ENCODE measurements at places on chromosomes 3 and 15. TPM values are rescaled to one million over a fixed set of nuclear protein-coding genes. Genes with fewer than 3 reads are reported as not detected.

- DNase-seq = no peak
- no peak overlapping the region for H3K27ac ChIP-seq
- H3K36me3 ChIP-seq = no peaks in the 10 kb centered on the region
- no peaks in the 10 kb centered on the region for H3K4me1 ChIP-seq
Observed at GRCh38 chr3:2652386-2652785, 457.8 kb downstream of the IL5RA start.

DNA sequence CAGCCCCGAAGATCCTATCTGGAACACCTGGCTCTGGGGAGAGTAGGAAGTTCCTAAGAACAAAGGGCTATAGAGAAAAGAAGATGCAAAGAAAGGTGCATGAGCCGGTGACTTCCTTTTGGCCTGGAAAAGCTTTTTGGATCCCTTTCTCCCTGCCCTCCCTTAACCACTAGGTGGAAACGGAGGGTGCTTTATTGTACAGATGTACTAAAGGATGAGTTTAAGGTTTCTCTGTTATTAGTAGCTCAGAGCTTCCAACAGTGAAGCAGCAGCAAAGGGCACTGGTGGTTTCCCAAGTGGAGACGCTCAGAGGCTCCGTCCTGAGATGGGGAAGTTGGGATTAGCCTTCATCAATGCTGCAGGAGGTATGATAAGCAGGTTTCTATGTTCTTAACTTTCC is 5.9 kb upstream of the ADGRG7 start:
- H3K27me3 ChIP-seq = no peaks in the 10 kb centered on the region
- no peak for DNase-seq
- no peaks in the 10 kb centered on the region for H3K36me3 ChIP-seq

DNA sequence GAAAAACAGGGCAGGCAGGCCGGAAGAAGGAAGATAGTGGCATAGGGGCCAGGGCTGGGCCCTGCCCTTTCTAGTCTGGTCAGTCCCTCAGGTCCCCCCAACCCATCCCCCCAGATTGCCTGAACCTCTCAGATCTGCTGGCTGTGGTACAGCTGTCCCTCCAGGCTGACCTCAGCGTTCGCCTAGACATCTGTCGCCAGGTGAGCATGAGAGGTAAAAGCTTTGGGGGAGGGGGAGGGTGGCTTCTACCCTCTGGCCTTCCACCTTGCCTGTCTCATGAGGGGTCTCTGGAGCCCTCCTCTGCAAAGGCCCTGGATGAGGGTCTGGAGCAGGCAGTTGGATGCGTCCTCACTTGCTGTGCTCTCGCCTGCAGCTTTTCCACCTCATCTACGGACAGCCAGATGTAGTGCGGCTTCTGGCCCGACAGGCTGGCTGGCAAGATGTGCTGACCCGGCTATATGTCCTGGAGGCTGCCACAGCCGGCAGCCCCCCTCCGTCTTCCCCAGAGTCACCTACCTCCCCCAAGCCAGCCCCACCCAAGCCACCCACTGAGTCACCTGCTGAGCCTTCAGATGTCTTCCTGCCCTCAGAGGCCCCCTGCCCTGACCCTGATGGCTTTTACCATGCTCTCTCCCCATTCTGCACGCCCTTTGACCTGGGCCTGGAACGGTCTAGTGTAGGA is 20.2 kb downstream of the NBEAL2 start:
- H3K4me3 ChIP-seq = no peak overlapping the region
- H3K27me3 ChIP-seq = no peaks in the 10 kb centered on the region
- H3K36me3 ChIP-seq = peaks cover 60% of the 10 kb centered on the region
- no peaks in the 10 kb centered on the region for H3K4me1 ChIP-seq

- DNase-seq = no peak
- H3K4me1 ChIP-seq = peaks cover 3% of the 10 kb centered on the region
- no peak overlapping the region for H3K4me3 ChIP-seq
- H3K27ac ChIP-seq = no peak overlapping the region
Observed at GRCh38 chr3:31743331-31744089, 210.8 kb downstream of the STT3B start.

PRSS50 gene
- 0.20 TPM for total RNA-seq

DNA sequence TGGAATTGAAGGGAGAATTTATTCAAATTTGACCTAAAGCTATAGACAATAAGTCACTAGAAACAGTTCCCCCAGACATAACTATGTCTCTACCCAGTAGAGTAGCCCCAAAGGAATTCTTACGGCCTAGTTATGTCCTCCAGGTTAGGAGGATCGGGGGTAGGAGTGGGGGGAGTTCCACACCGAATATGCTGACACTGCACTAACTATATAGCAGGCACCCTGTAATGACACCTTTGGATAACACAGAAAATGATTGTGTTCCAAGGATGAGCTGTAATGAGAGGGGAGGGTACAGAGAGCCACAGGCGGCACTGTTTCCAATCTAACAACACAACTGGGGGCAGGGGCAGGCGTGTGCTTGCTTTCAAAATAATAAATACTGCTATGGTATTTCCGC is 376.2 kb upstream of the RORA start:
- no peak for DNase-seq
- no peaks in the 10 kb centered on the region for H3K4me1 ChIP-seq
- no peaks in the 10 kb centered on the region for H3K36me3 ChIP-seq

ZMYND10 gene
- 2.8 TPM for total RNA-seq

- H3K27me3 ChIP-seq = no peaks in the 10 kb centered on the region
- H3K36me3 ChIP-seq = no peaks in the 10 kb centered on the region
- no peak overlapping the region for H3K4me3 ChIP-seq
- no peak overlapping the region for H3K27ac ChIP-seq
- no peak for DNase-seq
Observed at GRCh38 chr3:18630295-18630694, 205.2 kb upstream of the SATB1 start.

SLC2A2 gene
- not detected for total RNA-seq

SH2D7 gene
- not detected for total RNA-seq
